ENCODE measurements at places on chromosomes 3 and 15.

DNA sequence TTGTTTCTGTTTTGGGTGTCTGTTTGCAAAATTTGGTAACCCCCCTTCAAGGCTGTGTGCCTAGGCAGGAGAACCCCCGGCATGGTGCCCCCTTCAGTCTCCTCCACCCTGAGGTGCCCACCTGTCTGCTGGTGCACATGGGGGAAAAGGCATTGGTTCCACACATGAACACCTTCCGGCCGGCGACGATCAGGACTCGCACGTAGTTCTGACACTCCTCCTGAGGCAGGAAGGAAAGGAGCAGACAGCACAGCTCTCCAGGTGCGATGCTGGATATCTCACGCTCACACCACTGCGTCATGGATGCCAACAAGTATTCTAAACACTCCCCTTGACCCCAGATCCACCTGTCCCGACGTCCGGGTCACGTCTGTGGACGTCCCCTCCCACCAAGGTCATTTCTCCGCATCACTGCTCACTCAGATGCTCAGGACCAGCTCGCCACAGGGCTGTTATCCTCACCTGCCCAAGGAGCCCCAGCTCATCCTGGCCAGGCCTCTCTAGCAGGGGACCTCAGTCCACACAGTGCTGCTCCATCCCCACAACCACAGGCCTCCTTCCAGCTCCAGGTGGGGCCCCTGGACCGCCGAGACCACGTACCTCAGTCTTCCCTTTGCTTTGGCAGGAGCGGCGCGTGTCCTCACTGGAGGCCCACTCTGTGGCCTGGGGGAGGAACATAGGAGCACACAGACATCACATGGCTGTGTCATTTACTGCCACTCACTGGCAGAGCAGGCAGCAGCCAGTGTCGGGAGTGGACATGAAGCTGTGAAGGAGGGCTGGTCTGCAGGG is 99.0 kb downstream of the SEMA5B start:
- no peak for DNase-seq

DNA sequence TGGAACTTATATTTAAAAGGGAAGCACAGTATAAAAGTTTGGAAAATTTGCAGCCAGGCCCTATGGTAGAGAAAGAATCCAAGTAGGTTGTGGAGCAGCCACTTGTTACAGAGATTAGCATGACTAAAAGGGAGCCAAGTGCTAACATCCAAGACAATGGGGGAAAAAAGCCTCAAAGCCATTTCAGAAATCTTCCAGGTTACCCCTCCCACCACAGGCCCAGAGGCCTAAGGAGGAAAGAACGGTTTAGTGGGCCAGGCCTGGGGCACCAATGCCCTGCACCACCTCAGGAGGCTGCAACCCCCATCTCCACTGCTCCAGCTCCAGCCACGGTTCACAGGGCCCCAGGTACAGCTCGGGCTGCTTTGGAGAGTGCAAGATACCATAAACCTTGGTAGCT is 69.9 kb downstream of the IGF2BP2 start:
- no peak for DNase-seq

GRCh38 chr3:187377842-187378241 is 9.7 kb downstream of the RTP4 start:
- DNase-seq, result no peak

DNA sequence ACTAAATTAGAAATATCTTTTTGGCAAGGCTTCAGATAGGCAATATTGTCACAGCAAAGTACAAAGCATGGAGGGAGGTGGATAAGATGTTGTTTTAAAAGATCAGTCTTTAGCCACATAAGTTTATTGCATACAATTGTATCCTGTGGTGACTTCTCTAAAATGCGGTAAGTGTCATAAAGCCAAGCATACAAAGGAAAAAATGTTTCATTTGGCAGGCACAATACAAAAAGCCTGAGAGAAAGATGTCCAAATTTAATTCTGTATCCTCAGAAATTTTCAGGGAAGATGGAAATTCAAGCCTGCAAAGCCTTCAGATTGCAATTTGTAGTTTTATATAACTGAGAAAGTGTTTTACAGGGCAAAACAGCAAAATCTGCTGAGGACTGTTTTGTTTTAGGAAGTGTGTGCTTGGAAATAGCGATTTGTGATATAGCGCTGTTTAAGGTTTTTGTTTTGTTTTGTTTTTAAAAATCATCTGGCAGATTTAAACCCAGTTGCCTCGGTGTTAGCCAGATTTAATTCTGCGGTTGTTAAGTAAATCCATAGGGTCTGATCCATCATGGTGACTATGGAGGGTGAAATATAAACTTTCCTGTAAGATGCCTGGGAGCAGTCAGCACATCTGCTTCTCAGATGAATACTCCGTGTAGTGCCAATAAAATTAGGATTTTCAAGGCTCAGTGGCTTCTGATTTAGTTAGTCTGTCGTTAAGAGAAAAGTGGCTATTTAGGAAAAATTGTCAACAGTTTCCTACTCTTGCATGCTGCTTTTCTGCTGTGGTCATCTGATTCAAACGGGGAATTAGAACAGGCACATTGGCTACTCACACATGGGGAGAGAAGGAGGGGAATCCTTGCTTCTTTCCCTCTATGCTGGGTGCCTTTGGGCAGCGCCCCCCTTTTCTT is 8.0 kb downstream of the KAT2B start:
- DNase-seq, result peak; percentile 48

- no peak for DNase-seq
Measured at GRCh38 chr3:861721-862120, 231.1 kb upstream of the CNTN6 start.

GRCh38 chr3:66581256-66581655 is 80.4 kb upstream of the LRIG1 start:
- no peak for DNase-seq

- DNase-seq, result no peak
Measured at GRCh38 chr3:97510795-97511194, 253.8 kb upstream of the ARL6 start.

GRCh38 chr15:68582864-68583263 is 4.1 kb downstream of the CORO2B start:
- no peak for DNase-seq

- DNase-seq, result no peak
Measured at GRCh38 chr15:63474810-63475316, 29.5 kb upstream of the USP3 start.

- no peak for DNase-seq
Measured at GRCh38 chr3:197881270-197881969, 68.6 kb upstream of the RPL35A start.

- DNase-seq, result no peak
Measured at GRCh38 chr3:46266598-46266997, 24.3 kb downstream of the CCR3 start.

- DNase-seq, result no peak
Measured at GRCh38 chr15:58517682-58518525, 86.1 kb downstream of the LIPC start.

GRCh38 chr3:149621218-149622005 is 36.4 kb downstream of the WWTR1 start:
- DNase-seq, result no peak

GRCh38 chr3:44939581-44940036 is 36.4 kb downstream of the ZDHHC3 start:
- no peak for DNase-seq

DNA sequence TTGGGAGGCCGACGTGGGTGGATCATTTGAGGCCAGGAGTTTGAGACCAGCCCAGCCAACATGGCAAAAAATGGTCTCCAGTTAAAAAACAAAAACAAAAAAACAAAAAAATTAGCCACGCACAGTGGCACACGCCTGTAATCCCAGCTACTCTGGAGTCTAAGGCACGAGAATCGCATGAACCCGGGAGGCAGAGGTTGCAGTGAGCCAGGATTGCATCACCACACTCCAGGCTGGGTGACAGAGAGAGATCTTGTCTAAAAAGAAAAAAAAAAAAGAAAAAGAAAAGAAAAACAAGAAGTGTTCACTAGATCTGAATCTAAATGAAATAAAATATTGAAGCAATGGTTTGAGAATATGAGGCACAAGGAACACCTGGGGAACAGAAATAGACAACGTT is 36.7 kb downstream of the SLC9A9 start:
- DNase-seq, result no peak
